Fibroblast of lung (primary cell): ENCODE measurements at places on chromosomes 7 and 10. TPM values are rescaled to one million over a fixed set of nuclear protein-coding genes. Genes with fewer than 3 reads are reported as not detected.

The GPC2 gene
- total RNA-seq, result 1.8 and 2.3 TPM in 2 replicates

The NRCAM gene
- 2.1 and 3.1 TPM in 2 replicates for total RNA-seq

The FAM24B gene
- total RNA-seq, result 4.4 and 6.8 TPM in 2 replicates

The UPK3B gene
- under 0.01 and 0.50 TPM in 2 replicates for total RNA-seq

The YAE1 gene
- 36.3 and 42.4 TPM in 2 replicates for total RNA-seq

The TMEM139 gene
- under 0.01 TPM in 1 of 2 replicates, not detected in the other for total RNA-seq

The PTTG1IP2 gene
- total RNA-seq, result not detected in 2 replicates

The DNAJC12 gene
- 1.8 and 3.9 TPM in 2 replicates for total RNA-seq

GRCh38 chr10:75744261-75744660, 312.8 kb downstream of the LRMDA start:
- no peak for DNase-seq

- DNase-seq, result peak; percentile 18
These were observed 63.3 kb upstream of the PRKG1 start for GRCh38 chr10:51010977-51011376.

DNA sequence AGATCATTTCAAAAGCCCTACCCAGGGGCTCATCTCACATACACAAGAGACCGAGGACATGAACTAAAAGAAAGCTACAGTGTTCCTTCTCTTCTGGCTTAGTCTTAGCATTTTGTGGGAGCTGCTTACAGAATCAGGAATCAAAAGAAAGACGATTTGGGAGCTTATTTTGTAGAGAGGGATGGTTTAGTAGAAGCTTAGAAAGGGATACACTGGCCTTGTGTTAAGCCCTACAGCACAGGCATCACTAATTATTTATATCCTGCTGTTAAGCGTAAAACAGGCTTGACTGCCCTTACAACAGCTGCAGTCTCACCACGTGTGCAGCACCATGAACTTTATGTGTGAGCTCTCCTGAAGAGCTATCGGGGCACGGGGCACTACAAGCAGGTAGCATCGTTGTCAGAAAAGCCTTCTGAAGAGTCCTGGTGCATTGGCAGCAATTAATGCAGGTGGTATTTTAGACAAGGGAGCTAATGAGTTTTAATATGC, 798.3 kb downstream of the NXPH1 start:
- DNase-seq, result no peak

GRCh38 chr10:62023329-62023728, 121.8 kb downstream of the ARID5B start:
- DNase-seq, result no peak

- DNase-seq, result no peak
These were observed 496 bp downstream of the BRI3 start for GRCh38 chr7:98281757-98282606.

DNA sequence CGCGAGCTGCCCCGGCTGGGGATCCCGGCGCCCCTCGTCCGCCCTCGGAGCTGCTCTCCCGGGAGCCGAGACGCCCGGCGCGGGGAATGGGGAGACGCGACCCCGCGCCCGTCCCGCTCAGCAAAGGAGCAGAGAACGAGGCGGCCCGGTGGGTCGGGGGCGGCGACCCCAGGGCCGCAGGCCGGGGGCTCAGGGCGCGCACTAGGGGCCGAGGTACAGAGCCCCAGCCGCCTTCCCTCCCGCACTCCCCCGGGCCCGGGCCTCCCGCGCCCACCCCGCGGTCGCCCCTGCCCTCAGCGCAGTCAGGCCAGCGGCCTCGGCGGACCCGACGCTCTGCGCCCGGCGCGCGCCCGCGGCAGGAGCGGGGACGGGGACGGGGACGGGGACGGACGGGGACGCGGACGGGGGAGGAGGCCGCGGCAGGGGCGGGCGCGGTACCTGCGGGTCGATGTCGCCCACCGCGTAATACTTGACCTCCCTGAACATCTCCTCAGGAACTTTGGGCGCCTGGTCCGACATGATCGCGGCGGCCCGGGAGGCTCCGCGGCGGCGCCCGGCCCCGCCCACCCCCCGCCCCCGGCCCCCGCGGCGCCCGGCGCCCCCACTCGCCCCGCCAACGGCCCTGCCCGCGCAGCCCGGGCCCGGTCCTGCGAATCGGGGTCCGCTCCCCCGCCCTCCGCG, 373 bp downstream of the PAXIP1 start:
- no peak for DNase-seq

- no peak for DNase-seq
These were observed 136.0 kb downstream of the RAPGEF5 start for GRCh38 chr7:22220941-22221340.

DNA sequence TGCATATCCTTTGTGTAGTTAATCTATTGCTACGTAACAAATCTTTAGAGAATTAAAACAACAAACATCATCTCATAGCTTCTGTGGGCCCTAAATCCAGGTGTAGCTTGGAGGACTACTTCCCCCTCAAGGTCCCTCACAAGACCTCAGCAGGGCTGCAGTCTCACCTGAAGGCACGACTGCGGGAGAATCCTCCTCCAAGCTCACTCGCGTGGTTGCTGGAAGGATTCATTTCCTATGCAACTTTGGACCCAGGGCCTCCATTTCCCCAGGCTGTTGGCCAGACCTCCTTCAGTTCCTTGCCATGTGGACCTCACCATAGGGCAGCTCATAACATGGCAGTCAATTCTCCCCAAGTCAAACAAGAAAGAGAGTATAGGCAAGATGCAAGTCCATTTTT, 140.4 kb downstream of the OAT start:
- no peak for DNase-seq

- DNase-seq, result no peak
These were observed 1.3 kb upstream of the SORCS3 start for GRCh38 chr10:104639590-104640338.

GRCh38 chr7:10973942-10974911, 555 bp downstream of the PHF14 start:
- peak; percentile 49 for DNase-seq

- DNase-seq, result peak; percentile 2
These were observed 782.7 kb upstream of the CELF2 start for GRCh38 chr10:10235003-10235402.

DNA sequence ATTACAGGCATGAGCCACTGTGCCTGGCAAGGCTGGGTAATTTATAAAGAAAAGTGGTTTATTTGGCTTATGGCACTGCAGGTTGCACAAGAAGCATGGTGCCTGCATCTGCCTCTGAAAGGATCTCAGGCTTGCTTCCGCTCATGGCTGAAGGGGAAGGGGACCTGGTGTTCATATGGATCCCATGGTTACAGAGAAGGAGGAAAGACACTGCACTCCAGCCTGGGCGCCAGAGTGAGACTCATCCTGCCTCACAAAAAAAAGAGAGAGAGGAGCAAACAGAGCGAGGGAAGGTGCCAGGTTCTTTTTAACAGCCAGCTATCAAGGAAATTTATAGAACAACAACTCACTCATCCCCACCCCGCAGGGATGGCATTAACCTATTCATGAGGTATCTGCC, 36.2 kb downstream of the HIP1 start:
- DNase-seq, result no peak

DNA sequence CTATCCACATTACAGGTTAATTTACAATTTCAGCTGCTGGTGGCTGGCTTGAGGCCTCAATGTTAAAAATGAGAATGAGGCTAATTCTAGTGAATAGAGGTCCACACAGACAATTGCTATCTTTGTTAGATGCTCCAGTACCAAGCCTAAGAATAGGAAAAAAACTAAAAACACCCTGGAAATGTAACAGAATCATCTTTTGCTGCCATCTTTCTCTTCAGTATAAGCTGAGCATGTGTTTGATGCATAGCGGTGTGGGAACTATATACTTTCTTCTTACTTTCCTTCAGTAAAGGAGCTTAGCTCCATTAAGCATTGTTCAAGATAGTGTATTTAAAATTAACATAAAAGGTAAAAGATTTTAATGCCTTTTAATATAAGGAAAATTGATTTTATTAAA, 5.6 kb downstream of the TMEM229A start:
- DNase-seq, result no peak

- peak; percentile 77 for DNase-seq
These were observed 45.9 kb downstream of the SGMS1 start for GRCh38 chr10:50577681-50578350.

GRCh38 chr10:102918817-102919245, 737 bp downstream of the CNNM2 start:
- no peak for DNase-seq

GRCh38 chr10:95820363-95820762, 64.4 kb downstream of the ENTPD1 start:
- DNase-seq, result no peak

DNA sequence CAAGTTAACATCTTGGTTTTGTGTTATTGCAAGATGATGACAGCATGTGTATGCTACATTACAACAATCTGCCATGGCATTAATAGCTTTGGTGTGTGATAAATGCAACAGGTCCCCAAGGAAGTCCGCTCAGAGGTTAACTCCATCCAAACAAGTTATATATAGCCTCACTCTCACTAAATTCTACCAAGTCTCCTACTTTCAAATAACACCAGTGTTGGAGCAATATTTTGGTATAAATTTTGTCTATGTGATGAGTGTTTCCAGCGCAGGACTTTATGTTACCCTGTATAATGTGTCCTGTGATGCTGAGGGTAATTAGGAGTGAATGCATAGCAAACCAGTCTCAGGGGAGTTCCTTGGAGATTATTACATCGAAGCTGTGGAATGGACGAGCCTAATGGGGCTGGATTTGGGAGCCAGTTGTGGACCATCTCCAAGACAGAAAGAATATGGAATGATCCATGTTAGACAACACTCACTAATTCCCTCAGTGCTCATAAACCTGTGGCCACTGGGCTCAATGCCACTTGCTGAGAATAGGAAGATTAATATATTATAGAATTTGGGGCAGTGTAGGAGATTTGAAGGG, 127.6 kb upstream of the CXCL12 start:
- no peak for DNase-seq

DNA sequence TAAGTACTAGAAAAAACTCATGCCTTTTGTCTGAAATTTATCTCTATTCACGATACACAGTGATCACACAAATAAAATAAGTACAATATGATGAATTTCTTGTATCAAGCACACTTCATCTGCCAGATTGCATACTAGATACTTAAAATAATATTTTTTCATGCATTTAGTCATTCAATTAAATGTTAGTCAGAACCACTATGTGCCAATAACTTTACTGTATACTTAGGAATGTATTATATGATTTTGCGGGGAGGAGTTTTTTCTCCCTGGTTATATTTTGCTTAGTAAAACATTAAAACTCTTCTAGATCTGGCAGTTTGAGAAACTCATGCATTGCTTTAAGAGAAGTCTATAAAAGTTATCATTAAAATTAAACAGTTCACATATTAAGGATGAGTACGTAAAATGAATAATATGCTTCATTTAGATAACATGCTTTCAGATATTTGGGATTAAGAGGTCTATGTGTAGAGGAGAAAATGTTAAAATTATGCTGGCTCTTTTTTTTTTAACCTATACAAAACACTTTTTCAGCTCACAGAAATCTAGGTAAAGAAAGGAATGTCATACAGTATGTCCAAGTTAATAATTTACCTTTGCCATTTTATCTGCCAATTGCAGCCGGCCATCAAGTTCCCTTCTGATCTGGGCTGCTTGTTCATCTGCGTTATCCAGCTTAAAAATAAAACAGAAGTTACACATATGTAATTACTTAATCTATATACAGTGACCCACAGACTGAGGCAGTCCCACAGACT, 70.1 kb downstream of the RNF133 start:
- DNase-seq, result peak; percentile 4

- no peak for DNase-seq
These were observed 252.8 kb upstream of the GPR26 start for GRCh38 chr10:123413353-123413752.

DNA sequence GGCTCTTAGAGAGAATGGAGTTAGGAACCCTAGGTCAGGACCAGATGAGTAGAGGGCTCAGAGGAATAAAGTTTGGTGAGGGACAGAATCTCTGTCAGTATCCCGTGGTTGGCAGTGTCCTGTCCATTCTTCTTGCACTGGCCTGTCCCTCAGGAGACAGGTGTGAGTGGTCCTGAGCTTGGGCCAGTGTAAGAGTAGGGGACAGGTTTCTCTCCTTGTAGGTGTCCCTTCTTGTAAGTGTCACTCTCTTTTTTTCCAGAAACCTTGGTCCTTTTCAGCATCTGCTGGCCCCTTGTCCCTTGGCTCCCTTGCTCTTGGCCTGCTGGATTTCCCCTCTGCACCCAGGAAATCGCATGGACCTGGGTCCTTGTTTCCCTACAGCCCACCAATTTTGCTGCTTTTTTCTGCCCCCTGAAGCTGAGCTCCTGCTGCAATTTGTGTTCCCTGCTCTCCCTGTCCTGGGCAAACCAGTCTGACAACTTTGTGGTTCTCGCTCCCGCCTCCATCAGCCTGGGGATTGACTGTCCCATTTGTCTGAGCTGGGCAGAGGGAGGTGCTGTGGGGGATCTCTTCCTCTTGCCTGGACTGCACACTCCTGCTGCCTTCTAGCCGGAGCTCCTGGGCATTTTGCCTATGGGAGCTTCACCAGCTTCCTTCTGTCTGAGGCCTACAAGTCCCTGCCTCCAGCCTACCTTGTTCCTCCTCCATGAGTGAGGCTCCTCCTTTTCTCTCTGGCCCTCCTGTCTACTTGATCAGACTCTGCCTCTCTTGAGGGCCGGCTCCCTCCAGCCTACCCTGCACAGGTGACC, 6.5 kb downstream of the TSPAN14 start:
- DNase-seq, result peak; percentile 38

DNA sequence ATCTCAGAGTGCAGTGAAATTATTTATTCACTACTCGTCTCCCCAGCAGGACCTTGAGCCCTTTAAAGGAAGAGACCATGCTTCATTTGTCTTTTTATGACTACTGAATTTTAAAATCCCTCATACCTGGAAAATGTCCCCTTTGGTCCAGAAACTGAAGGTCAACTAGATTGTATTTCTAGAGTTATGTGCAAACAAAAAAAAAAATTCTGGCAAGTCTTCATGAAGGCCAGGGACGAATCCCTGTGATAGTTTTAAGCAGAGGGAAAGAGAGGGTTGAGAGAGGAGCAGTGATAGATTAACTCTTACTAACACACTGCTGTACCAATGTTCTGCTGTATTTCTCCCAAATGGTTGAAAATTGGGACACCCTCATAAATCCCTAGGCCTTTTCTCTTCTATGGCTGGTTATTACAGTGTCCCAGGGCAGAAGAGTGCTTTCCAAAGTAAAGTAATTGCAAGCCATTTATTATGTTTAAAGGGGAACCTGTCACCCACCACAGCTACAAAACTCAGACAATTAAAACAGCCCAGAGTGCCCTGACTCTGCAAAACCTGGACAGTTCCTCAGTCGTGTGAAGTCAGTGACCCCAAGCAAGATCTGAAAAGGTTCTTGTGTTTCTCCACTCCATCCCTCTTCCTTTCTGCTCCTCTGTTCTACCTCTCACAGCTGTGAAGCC, 182.8 kb upstream of the AOAH start:
- DNase-seq, result no peak

GRCh38 chr7:85535974-85536729, 349.3 kb upstream of the SEMA3D start:
- DNase-seq, result no peak

- DNase-seq, result no peak
These were observed 139.4 kb downstream of the SVIL start for GRCh38 chr10:29495366-29495765.
